Fibroblast of the aortic adventitia (primary cell): ENCODE measurements at places on chromosomes 13 and 19. TPM values are rescaled to one million over a fixed set of nuclear protein-coding genes. Genes with fewer than 3 reads are reported as not detected.

GRCh38 chr13:97497400-97497799, 63.4 kb downstream of the RAP2A start:
- no peak for DNase-seq

The MYO16 gene
- total RNA-seq = under 0.01 and 0.16 TPM in 2 replicates

The DENND1C gene
- total RNA-seq = not detected in 2 replicates

- DNase-seq = peak; percentile 81
These were observed 283.8 kb downstream of the DCT start for GRCh38 chr13:94195715-94196114.

GRCh38 chr19:50357178-50358100, 8.0 kb downstream of the NAPSA start:
- DNase-seq = peak; percentile 67

GRCh38 chr19:827710-828321, at the start of gene AZU1:
AZU1 (plus strand) TSS chr19:827837; CDS start chr19:827847, 10 bp downstream.
- no peak for DNase-seq

DNA sequence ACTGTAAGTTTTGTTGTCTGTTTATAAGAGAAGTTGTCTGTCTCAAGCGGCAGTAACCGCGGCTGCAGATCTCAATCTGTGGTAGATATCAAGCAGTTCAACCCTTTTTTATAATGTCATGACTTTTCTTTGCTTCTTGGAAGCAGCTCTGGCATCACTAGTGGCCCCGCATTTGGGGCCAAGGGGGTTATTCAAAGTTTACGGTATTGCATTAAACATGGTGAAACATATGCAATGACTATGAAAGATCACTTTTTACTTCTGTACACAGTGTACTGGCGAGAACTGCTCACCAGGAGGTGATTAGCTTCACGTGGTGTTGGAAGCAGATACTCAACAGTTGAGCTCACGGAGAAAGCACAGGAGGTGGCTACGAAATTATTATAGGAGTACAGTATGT, 4.6 kb upstream of the FFAR3 start:
- no peak for DNase-seq

DNA sequence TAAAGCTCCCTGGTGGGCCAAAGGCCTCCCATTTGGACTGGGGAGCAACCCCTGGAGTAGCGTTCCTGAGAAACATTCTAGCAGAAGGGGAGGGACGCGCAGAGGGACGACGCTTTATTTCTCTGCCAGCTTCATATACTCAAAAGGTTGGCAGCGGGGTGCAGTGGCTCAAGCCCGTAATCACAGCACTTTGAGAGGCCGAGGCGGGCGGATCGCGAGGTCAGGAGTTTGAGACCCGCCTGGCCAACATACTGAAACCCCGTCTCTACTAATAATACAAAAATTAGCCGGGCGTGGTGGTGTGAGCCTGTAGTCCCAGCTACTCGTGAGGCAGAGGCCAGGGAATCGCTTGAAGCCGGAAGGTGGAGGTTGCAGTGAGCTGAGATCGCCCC, 16.8 kb downstream of the RB1 start:
- DNase-seq = no peak

- DNase-seq = no peak
These were observed 6.8 kb upstream of the FRY start for GRCh38 chr13:32024750-32025149.

DNA sequence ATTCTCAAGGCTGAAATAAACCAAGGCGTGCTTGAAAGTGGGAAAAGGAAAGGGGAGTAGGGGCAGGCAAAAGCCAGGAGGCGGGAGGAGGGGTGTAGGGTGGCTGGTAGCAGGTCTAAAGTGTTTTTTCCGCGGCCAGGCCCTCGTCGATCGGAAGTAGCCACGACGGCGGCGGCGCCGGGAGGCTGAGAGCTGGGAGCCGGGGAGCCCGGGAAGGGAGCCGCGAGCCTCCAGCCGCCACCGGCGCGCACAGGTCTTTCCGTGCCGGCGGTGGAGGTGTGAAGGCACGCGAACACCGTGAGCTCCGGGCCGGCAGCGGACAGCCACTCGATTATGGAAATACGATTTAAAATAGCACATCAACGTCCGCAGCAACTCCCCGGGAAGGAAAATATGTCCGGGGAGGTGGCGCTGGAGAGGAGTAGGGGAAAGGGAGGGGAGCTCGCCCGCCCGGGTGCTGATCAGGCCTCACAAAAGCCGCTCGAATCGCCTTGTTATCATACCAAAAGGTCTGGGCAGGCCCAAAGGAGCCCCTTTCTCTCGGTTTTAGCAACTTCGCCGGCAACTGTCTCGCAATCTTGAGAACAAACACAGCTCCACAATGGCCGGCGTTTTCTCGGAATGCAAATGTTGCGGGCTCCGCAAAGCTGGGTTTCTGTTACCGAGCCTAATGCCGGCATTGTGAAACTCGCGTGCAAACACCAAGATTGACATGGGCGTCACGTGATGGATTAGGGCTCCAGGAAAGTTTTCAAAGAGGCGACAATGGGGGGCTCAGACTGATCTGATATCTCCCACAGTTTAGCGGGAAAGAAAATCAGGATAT, 2.9 kb upstream of the PCDH8 start:
- DNase-seq = peak; percentile 15

DNA sequence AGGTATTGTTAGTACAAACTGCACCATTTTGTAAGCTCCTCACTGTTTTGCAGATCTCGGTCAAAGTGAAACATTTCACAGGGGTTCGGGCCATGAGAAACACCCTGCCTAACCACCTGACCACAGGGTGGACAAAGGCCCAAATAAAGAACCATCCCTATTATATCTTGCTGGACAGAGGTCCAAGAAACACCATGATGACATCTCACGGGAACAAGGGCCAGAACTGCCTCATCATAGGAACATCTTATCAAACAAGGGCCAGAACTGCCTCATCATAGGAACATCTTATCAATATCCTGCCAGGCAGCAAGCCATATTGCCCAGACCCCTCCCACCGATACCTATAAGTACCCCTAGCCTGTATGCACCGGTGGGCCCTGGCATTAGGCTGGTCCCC, 99.7 kb downstream of the PCDH9 start:
- DNase-seq = no peak

- no peak for DNase-seq
These were observed 77.5 kb downstream of the SERP2 start for GRCh38 chr13:44451126-44451525.

DNA sequence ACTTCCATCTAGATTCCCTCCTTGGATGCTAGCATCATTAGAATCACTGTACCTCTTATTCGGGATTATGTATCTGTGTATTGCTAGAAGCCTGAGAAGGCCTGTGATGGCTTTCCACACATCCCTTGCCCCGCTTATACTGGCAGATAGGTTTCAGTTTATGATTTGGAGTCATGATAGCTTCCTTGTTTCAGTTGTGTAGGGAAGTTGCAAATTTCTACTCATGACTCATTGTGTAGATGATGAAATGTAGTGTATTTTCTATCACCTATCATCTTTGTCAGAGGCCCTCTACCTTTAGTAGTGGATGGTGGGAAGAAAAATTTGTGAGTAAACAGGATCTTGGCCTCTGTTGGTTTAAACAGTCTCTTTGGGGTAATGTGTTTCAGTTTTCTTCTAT, 165.2 kb downstream of the GGACT start:
- DNase-seq = peak; percentile 23

GRCh38 chr19:1074544-1075283, 7.7 kb downstream of the ARHGAP45 start:
- no peak for DNase-seq

The CYP2S1 gene
- 0.45 TPM in 1 of 2 replicates, not detected in the other for total RNA-seq

The CFAP97D2 gene
- not detected in 2 replicates for total RNA-seq

GRCh38 chr13:108948251-108948671, 318.9 kb downstream of the MYO16 start:
- DNase-seq = no peak

The FLT3LG gene
- 3.7 and 5.4 TPM in 2 replicates for total RNA-seq

The KLK15 gene
- not detected in 2 replicates for total RNA-seq

GRCh38 chr13:23789576-23790346, 99.4 kb downstream of the MIPEP start:
- DNase-seq = peak; percentile 20

DNA sequence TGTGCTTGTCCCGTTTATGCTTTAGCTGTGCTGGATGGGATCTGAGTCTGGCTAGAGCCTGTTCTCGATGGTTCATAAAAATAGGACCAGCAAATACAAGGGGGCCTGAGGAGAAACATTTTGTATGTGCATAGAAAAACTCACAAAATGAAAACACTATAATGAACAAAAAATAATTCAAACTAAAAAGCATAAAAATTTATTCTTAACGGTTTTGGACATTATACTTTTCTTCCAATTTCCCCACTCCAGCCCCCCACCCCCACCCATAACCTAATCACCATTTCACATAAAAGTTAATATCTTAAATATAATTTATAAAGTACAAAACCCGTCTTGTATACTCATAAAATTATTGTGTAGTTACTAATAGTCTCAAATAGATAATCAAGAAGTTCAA, 93.7 kb downstream of the MYCBP2 start:
- DNase-seq = no peak

DNA sequence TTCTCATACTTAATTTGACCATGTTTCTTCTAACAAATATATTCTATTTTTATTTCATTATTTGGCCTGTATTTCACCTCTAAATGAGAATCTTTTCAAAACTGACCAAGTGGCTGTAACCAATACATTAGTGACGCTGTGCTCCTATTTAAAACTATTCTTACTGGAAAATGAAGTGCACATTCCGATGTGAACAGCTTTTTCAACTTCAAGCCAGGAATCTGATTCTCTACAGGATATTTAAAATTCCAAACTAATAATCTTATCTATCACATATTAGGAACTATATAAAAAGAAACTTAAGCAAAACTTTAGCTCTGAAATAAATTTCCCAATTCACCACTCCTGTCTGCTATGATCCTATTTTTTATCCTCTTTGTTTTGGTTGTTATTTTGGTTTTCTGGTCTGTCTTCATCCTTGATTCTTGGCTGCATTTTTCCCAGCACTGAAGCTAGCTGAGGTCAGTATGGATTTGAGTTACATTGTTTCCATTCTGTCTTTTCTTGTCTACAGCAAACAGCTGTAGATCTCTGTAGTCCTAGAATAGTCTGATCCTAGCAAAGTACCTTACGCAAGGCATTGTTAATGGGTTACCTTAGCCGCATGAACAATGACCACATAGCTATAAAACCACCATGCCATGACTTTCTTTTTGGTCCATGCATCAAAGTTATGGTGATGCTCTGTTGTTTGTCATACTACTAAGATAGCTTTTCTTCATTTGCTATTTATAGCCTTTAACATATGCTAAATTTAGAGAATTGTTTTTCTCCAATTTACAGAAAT, 748.6 kb upstream of the SPRY2 start:
- DNase-seq = no peak

DNA sequence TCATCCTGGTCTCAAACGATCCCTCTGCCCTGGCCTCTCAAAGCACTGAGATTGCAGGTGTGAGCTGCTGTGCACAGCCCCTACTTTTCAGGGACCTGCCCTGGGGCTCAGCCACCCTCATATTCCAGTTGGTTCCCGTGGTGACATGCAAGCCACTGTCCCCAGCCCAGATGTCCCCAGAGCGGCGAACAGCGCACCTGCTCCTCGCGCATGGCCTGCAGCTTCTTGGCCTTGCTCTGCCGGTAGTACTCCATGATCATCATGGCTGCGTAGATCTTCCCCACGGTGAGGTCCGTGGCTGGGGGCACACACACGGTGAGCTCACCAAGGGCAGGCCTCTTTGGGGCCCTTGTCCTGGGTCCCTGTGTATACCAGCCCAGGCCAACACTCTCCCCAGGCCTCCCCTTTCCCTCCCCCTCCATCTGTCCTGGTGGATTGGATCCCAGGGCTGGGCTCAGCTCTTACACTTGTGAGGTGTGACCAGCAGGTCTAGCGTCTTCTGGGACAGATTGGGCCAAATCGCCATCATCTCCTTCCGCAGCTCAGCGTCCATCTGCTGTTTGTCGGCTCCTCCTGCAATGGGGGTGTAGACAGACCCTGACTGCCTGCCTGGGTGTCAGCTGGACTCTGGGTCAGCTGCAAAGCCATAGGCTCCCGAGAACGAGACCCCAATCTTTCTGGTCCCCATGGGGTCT, 64.0 kb downstream of the IER2 start:
- no peak for DNase-seq

DNA sequence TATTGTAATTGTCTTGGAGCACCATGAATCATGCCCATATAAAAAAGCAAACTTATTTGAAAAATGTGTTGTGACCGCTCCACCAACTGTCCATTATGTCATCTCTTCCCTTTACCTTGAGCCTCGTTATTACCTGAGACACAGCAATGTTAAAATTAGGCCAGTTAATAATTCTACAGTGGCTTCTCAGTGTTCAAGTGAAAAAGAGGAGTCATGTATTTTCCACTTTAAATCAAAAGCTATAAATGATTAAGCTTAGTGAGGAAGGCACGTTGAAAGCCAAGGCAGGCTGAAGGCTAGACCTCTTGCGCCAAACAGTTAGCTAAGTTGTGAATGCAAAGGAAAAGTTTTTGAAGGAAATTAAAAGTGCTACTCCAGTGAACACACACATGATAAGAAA, 210.5 kb downstream of the GPC6 start:
- DNase-seq = no peak

DNA sequence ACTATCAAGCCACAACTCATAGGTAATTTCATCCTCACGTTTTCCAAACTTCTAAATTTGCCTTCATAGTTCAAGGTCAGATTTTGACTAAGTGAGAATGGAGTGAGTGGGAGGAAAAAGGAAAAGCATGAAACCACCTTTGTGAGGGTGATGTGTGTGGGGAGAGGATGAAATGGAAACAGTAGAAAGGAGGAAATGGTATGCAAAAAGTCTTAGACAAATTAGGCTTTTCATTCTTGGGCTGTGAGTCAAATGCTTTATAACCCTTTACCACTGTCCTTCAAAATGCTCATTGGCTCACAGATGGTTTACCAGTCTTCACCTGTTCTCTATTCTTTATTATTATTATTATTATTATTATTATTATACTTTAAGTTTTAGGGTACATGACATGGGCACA, 127.2 kb downstream of the RAP2A start:
- no peak for DNase-seq

DNA sequence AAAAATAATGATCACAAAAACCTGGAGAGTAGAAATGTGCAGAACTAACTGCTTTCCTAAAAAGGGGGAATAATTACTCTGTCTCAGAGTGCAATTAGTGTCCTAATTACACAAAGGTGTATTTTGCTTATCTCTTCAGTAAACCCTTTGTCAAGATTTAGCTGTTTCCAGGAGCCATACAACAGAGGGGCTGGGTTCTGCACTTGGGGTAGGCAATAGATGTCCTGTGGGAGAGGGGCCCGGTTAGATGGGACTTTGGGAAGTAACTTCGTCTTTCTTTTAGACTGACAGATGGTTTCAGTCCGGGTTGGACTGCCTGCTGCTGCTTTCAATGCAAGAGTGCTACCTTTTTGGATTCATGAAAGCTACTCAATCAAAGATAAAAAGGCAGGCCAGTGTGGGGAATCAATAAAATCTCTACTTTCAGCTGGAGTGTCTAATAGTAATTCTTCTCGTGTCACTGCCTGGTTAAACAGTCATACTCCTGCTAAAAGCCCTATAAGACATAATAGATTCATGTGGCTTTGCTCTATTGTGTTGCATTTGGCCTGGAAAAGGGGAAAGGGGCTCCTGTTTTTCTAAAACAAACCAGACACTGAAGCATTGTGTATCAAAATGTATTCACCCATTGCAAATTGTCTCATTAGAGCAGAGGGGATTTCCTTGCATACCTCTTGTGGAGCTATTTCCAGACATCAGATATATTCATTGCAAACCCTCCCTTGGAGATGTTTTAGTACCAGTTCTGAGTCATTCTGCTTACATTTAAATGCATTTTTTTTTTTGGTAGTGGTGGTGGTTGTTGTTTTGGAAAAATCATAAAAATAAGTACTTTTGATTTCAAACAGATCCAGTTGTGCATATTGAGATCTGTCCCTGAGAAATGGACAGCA, 83.3 kb upstream of the PCDH8 start:
- no peak for DNase-seq

- DNase-seq = no peak
These were observed 2.3 kb downstream of the SLC5A5 start for GRCh38 chr19:17873786-17874757.

GRCh38 chr13:22047082-22047784, 376.4 kb downstream of the FGF9 start:
- no peak for DNase-seq
